Activated CD8-positive, alpha-beta memory T cell treated with anti-CD3 and anti-CD28 coated beads for 48 hours (primary cell): ENCODE measurements at places on chromosomes 6 and 20.

DNA sequence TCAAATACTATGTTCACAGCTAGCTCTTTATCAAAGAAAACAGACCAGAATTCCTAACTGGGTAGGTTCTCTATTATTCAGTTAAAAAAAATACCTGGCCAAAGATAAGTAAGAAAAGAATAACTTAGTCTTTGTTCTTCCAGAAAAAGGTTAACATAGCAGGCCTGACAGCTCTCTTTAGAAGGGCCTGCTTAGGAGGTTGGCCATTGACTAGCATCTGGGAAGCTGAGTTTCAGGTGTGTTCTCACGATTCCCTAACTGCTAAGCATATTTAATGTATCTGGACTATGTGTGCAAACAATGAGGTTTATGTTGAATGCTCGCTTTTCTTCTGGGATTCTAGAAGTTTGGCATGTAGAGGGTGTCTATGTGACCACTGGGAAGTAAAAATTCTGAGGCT lies 618.9 kb downstream of the HACE1 start:
- DNase-seq = no peak

DNA sequence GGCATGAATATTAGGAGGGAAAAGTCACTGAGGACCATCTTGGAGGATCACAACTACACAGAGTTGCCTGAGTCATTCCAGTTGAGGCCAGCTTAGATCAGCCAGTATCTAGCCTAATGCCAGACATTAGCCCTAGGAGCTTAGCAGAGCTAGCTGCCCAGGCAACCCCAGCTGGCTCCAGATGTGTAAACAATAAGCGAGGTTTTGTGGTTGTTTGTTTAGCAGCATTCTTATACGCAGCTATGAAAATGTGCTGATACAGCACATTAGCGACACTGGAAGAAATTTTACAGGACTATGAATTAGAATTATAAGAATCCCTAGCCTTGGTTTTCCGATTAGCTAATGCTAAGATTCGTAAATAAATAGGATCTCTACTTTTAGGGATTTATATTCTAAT lies 59.3 kb downstream of the BTBD3 start:
- DNase-seq = no peak

DNA sequence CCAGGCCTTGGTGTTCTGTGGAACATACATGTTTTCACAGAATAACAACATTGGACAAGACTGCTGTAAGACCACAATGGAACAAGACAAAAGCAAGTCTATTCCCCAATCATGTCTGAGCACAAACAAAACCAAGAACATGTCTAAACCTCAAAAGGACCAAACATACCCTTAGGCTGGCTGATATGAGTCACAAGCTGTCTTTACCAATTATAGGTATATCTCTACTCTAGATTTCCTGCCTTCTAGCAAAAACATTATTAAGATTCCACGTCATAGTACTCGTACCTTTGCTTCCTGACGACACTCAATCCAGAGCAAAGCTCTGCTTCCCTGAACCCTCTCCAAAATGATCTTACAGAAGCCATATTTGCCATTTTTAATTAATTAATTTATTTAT lies 15.4 kb upstream of the L3MBTL1 start:
- no peak for DNase-seq

DNA sequence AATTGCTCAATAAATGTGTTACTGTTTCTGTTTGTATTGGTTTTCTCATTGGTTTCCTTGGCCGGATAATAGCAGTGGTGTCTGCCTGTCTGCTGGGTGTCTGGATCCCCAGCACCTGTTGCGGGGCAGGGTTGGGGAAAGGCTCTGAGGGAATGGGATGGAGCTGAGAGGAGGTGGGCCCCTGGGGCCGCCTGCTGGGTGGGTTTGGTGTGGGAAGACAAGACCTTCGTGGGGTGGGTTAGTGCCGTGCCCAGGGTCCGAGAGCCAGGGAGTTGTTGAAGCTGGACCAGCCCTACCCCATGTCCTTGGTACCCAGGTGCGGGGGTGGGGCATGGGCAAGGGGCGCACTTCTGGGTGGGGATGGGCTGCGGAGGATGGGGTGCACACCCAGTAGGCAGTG lies 4.0 kb downstream of the SS18L1 start:
- DNase-seq = no peak

DNA sequence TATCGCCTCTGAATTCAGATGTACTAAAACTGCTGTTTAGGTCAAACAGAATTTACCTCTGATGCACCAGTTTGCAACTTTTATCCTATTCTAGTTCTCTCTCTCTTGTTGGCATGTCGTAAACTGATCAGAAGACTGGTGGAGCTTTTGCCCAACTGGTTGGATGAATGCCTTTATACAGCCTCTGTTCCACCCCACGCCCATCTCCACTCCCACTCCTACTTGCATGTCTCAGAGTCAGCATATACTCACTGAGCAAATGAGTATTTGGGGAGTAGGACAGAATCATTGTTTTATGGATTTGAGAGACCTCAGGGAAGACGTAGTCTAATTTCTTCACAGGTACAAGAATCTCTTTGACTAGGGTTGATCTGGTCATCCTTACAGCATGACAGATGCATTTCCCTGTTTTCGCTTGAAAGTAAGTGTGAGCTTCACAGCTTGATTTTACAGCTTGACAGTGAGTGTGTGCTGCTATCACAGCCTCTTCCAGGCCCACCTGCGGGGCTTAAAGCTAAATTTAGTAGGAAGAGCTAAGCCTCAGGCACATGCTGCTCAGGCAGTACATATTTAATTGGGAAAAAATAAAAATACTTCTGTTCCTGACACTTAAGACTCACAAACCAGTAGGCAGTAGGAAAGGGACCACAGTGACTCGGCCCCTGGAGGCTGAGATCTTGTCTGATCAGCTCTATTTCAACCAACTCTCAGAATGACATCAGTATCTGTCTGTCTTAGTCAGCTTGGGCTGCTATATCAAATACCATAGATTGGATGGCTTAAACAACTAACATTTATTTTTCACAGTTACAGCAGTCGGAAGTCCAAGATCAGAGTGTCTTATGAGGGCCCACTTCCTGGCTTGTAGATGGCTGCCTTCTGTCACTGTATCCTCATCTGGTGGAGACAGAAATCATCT lies 30.4 kb downstream of the TRMT6 start:
- no peak for DNase-seq

- DNase-seq = no peak
Measured at GRCh38 chr6:137910843-137911456, 43.9 kb downstream of the TNFAIP3 start.

DNA sequence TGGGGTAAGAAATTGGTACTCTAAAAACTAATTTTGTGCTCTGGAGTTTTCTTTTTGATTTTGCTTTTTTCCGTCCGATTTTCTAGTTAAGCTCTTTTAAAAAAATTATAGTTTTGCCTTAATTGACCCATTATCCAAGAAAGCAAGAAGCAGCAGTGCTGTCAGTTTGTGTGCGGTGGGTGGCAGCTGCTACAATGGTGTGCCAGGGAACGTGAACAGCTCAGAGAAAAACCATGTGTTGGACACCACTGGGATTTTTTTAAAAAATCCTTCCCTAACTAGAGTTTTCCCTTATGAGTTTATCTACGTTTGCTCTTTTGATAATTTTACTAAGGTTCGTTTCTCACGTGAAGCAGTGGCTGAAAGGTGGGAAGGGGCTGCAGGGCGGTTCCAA lies 8.0 kb downstream of the MAP3K5 start:
- no peak for DNase-seq

DNA sequence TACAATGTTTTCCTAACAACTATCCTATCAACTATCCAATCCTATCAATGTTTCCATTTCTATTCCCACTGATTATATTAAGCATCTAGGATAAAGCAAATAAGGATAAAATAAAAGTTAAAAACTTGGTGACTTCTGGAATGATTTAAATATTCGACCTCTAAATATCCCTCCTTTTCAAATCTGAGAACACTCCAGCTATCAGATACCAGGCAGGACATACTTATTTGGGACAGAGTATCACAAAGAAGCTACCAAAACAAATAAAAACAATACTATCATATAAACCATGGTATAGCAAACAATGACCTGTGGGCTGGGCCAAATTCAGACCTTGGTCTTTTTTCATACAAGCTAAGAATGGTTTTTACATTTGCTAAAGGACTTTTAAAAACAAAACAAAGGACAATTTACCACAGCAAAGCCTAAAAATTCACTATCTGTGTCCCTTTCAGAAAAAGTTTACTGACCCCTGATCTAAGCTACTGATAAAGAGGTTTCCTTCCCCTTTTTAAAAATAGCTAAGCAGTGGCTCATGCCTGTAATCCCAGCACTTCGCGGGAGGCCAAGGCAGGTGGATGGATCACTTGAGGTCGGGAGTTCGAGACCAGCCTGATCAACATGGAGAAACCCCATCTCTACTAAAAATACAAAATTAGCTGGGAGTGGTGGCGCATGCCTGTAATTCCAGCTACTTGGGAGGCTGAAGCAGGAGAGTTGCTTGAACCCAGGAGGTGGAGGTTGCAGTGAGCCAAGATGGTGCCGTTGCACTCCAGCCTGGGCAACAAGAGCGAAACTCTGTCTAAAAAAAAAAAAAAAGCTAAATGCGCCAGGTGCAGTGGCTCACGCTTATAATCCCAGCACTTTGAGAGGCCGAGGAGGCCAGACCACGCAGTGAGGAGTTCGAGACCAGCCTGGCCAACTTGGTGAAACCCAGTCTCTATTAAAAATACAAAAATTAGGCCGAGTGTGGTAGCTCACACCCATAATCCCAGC lies 6.0 kb downstream of the NUP153 start:
- no peak for DNase-seq

GRCh38 chr6:147700436-147701209 lies 192.1 kb downstream of the SAMD5 start:
- DNase-seq = no peak

GRCh38 chr6:24194978-24195700 lies 69.1 kb downstream of the NRSN1 start:
- DNase-seq = no peak

- no peak for DNase-seq
Measured at GRCh38 chr6:140360651-140361050, 986.2 kb upstream of the CITED2 start.

DNA sequence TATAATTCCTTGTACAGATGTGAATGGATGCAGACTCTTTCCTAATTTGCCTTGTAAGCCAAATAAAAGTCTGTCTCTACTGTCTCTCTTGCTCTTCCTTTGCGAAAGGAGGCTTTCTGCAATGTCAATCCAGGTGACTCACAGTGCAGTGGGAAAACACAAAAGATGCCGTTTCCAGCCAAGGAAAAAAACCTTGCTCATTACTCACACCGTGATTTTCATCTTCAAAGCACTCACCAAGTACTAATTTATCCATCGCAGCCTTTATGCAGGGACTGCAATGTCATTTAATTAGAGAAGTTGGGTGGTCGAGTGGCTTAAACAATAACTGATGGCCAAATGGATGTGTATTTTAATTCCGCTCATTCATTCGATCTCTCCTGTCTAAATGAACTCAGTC lies 23.8 kb downstream of the SAYSD1 start:
- no peak for DNase-seq

GRCh38 chr6:65199121-65199520 lies 507.9 kb downstream of the EYS start:
- DNase-seq = no peak

- DNase-seq = no peak
Measured at GRCh38 chr6:81894788-81895271, 142.3 kb upstream of the TENT5A start.

GRCh38 chr6:142361779-142362750 lies 60.3 kb downstream of the ADGRG6 start:
- no peak for DNase-seq

DNA sequence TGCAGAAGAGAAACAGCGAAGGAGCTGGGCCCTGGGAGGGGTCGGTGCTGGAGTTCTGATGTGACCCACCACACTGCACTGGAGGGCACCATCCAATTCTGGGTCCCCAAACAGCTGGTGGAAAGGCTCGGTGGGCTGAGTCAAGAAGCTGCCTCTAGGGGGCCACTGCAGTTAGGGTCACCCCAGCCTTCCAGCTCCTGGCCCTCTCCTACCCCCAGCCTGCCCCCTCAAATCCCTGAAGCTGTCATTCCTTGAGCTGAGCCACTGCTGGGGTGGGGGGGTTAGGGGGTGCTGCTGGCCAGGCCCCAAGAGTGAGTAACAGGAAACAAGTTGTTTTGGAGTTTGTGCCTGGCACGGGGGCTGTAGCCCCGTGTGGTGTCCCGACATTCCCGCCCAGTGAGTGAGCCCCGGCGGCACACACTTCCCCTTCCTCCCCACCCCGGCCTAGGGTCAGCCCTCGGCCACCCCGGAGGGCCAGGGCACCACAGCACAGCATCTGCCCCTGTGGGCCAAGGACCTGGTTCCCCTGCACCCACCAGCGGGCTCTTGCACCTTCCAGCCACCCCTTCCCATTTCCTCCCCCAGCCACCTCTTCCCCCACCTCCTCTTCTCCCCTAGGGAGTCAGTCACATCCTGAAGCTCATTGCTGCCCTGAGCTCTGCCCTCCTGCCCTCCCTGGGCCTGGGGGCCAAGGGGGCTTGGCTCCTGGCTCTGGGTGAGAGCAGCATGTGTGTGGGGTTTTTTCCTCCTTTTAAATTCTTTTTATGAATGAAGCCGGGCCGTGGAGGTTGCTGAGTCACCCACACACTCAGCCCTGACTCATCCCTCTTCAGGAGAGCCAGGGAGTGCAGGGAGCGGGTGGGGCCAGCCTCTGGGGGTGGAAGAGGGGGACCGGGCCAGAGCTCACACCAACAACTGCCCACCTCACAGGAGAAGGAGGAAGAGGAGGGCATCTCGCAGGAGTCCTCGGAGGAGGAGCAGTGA lies 4.6 kb downstream of the SMIM29 start:
- no peak for DNase-seq

DNA sequence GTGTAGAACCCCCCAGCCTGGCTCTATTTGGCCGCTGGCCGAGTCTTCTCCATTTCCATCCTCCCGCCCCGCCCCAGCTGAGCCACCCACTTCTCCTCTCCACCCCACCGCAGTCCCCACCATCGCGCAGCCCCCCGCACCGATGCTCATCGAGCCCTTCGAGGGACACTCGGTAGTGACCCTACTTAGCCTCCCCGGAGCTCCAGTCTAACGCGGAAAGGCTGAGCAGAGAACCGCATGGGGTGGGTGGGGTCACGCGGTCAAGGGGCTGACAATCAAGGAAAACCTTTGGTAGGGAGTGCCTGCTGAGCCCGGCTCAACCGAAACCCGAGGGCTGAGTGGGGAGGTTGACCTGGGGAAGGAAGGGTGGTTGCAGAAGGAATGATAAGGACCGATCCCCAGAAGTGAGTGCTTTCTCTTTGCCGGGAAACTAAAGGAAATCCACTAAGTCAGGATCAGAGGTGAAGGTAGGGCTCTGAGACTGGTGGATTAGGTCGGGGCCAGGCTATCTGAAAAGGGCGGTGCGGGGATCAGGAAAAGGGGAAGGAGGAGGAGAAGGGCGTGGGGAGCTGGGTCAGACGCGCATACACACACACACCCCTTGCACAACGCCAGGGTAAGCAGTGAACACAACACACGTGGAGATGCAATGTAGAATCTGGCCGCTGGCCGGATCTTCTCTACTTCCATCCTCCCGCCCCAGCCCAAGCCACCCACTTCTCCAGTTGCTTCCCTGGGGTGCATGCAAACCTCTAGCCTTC lies 49.8 kb downstream of the CPXM1 start:
- DNase-seq = no peak
